Transverse colon (tissue), 4 donors: ENCODE measurements at places on chromosomes 5 and 9. TPM values are rescaled to one million over a fixed set of nuclear protein-coding genes. Genes with fewer than 3 reads are reported as not detected.

GRCh38 chr5:134003817-134004625, 754 bp downstream of the VDAC1 start:
- peak; percentile 60 for DNase-seq

DNA sequence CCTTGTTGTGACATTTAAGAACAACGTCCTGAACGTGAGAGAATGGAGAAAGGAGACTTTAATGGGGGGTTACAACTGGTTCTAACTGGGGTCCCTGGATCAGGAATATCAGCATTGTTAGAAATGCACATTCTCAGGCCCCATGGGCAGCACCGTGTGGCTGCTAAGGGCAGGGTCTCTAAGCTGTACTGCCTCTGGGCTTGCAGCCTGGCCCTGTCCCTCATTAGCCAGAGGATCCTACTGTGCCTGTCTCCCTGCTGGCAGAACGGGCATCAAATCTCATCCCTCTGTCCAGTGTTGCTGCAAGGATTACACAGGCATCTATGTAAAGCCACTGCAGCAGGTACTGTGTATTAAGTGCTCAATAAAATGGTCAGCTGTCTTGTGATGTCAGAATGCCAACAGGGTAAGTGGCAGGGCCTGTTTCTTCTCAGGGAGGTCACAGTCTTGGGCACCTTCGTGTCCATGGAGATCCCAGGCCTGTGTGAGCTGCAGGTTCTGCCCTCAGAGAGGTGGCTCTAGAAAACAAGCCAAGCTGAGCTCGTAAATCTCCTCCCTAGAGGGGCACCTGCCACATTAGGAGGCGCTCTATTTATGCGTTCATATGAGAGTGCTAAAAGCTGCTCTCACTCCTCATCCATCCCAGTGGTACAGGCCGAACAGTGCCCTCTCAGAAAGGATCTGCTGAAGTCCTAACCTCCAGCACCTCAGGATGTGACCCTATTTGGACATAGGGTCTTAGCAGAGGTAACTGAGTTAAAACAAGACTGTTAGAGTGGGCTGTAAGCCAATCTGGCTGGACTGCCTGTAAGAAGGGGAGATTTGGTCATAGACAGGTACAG, 210.5 kb downstream of the GADD45G start:
- no peak for DNase-seq

The FAT2 gene
- not detected for total RNA-seq

The SLC1A3 gene
- total RNA-seq, result 4.4 TPM
